Activated CD4-positive, alpha-beta T cell treated with anti-CD3 and anti-CD28 coated beads for 48 hours (primary cell): ENCODE measurements at places on chromosomes 7 and 10.

- peak; percentile 33 for DNase-seq
Measured at GRCh38 chr10:61897671-61898434, 3.6 kb upstream of the ARID5B start.

GRCh38 chr7:42511027-42511426 lies 274.0 kb upstream of the GLI3 start:
- DNase-seq: no peak

DNA sequence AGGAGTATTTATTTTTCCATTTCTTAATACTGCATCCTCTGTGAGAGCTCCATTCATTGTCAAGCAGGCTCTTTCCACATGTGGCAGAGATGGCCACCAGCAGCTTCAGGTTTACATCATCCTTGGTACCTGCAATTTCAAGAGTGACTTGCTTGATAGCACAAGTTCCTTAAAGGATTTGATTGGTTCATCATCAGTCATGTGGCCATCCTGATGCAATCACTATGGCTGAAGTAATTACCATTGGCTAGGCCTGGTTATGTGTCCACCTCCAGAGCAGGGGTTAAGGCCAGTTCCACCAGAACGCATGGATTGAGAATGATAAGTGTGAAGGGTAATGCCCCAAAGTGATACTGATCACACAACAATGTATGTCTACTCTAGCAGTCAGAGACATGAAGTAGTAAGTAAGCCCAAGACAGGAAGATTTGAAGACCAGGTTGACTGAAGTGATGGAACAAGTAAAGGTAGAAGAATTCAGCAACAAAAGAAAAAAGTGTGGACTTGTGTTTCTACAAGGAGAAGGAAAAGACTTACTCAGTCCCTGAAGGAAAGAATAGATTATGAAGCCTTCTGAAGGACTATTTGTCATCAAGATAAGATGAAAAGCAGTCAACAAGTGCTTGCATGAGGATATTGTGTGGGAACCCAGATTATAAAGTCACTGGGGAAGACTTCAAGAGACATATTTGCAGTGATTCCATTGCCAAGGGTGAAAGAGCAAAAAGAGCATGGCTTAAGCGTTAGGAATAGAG lies 26.4 kb upstream of the PRKAR2B start:
- no peak for DNase-seq

DNA sequence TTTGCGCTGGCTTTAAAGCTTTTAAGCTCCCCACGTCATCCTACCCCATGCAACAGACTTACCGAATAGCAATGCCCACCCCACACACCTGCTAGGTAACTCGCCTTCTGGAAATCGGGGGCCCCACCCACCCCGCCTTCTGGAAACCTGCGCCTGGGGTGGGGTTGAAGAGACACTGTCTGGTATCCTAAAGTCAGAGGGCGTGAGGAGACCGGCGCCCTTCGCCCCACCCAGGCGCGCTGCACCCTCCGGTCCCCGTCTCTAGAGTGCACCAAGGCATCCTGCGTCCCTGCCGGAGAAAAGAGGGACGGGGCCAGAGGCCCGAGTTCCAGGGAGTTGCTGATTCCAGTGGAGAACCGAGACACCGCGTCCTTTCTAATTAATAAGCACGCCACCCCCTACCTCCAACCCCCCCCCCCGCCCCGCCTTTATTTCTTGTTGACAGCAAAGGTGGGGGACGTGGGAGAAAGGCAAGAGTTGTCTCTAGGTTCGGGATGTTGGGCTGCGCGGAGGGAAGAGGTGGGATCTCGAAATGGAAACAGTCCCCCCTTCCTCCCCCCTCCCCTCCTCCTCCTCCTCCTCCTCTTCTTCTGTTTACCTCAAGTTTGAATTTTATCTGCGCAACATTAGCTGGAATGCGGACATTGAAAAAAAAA lies 220.9 kb upstream of the MKLN1 start:
- DNase-seq: peak; percentile 63

GRCh38 chr7:40542982-40543741 lies 408.4 kb downstream of the SUGCT start:
- DNase-seq: no peak

DNA sequence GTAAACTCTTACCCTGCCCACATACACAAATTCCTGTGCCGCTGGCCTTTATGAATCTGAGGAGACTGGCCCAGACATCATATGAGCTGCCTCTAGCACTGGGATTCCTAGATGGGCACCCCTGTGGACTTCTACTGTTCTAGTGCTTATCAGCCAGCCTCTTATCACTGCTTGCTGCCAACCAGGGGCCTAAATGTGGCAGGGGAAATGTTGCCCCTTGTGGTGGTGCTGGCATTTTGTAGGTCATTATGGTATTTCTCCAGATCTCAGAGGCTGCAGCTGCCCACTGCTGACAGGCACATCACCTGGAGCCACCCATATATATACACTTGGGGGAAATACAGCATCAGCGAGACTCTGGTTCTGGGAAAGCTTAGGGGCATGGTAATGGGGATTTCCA lies 5.4 kb downstream of the SFR1 start:
- DNase-seq: peak; percentile 18
